ENCODE measurements at places on chromosomes 13 and 19.

GRCh38 chr13:47166336-47166735 lies 269.5 kb upstream of the HTR2A start:
- no peak for DNase-seq

DNA sequence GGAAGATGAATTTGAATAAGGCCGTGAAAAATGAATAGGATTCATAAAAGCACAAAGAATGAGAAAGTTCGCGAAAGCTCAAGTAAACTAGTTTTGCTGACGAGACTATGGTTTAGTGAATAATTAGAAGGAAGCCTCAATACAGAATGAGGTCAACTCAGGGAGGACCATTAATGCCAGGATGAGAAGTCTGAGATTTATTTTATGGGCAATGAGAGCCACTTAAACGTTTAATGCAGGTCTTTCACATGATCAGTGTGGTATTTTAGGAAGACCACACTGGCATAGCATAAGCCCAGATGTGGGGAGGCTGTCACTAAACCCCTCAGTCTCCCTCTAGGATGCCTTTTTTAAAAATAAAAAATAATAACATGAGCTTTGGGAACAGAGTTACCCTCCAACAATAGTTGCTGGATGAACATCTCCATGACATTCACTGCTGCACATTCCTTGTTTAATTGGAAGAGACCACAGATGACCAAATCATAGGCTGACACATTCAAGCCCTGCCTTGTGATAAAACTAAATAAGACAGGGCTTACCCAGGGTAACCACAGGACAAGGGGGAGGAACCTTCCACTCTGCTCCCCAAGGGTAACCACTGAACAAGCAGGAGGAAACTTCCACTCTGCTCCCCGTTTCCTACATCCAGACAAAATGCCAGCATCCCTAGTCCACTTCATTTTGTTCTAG lies 43.6 kb upstream of the LSM14A start:
- DNase-seq, result no peak

GRCh38 chr13:94030415-94031119 lies 448.9 kb downstream of the DCT start:
- no peak for DNase-seq

- no peak for DNase-seq
Observed at GRCh38 chr13:109645831-109646230, 140.6 kb downstream of the IRS2 start.

- no peak for DNase-seq
Observed at GRCh38 chr13:21071015-21071414, 9.6 kb upstream of the LATS2 start.

DNA sequence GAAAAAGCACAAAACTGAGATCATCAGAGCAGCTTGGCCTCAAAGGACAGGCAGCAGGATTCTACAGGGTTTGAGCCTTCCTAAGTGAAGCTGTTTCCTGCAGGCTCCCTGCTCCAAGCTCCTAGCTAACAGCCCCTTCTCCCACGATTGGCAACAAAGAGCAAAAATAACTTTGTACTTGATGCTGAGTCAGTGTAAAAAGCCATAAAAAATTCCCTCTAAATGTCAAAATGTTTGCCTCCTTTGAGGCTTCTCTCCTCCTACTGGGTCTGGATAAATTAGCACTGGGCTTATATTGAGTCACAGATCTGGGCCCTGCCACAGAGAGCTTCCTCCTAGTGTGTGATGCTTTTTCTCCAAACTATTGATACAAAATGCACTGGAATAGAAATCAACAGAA lies 153.3 kb downstream of the TNFRSF19 start:
- no peak for DNase-seq

DNA sequence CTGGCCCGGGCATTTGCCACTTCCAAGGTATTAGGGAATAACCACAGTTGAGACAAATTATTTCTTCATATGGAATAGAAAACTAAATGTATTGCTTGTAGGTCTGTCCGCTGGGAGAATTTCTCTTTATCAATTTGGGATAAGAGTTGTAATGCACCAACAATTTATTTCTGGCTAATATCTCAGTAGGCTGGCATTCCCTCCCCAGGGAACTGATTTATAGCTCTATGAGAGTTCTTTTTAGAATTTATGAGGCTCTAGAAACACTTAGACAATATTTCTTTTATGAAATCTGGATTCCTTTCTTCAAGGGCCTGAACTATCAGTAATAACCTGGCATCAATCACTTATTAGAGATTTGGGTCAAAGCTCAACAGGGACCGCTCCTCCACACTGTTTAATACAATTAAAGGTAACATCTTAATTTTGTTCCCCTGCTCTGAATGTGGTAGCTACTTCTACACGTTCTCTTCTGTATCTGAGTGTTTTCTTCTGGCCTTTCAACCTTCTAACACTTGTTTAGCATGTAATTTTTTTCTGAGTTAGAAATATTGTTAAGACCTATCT lies 857.4 kb upstream of the PRR20A start:
- no peak for DNase-seq

DNA sequence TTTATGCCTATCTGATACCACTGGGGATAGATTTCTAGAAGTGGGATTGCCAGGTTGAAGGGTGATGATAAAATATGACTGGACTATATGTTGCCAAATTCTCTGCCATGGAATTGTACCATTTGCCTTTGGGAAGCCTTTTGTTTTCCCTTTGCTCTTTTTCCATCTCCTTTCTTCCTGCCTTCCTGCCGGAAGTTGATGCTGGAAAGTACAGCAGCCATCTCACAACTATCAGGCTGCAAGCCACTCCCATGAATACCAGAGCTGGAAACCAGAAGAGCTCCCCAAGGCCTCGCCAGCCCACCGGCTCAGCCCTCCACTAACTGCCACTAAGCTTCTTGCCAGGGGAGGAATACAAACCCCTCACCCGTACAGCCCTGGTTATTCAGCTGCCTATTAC lies 29.7 kb downstream of the ZIC5 start:
- no peak for DNase-seq

GRCh38 chr19:29843180-29844051 lies 31.6 kb downstream of the CCNE1 start:
- DNase-seq, result peak; percentile 68

DNA sequence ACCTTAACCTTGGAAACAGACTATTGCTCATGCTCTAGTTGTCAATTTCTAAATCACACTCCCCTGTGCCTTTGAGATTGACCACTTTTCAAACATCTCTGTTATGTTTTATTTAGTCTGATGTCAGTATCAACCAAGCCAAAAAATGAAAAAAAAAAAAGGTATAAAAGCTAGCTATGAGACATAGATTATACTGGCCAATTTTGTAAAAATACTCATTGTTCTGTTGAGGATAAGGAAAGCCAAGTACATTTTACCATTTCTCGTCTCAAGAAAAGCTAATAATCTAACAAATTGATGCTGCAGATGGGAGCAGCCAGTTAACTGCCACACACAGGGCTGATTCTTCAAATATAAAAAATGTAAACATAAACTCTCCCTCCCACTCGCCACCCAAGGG lies 572.6 kb upstream of the KLF12 start:
- DNase-seq, result no peak

GRCh38 chr13:86269511-86269910 lies 470.3 kb upstream of the SLITRK6 start:
- no peak for DNase-seq

DNA sequence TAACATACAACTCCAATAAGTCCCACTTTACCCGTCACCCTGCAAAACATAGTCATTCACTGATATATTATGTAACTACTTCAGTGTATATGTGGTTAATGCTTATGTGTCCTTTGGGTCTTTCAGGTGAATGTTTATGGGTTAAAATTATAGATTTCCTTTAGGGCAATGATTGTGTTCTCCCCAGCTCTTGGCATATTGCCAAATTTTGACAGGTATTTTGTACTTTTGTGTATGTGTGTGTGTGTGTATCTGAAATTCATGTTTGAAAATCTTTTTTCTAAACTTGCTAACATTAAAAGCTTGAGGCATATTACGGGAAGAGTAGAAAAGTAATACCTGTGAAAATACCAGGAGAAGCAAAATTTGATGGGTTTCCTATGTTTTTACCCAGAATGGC lies 8.2 kb downstream of the CDK8 start:
- DNase-seq, result no peak

DNA sequence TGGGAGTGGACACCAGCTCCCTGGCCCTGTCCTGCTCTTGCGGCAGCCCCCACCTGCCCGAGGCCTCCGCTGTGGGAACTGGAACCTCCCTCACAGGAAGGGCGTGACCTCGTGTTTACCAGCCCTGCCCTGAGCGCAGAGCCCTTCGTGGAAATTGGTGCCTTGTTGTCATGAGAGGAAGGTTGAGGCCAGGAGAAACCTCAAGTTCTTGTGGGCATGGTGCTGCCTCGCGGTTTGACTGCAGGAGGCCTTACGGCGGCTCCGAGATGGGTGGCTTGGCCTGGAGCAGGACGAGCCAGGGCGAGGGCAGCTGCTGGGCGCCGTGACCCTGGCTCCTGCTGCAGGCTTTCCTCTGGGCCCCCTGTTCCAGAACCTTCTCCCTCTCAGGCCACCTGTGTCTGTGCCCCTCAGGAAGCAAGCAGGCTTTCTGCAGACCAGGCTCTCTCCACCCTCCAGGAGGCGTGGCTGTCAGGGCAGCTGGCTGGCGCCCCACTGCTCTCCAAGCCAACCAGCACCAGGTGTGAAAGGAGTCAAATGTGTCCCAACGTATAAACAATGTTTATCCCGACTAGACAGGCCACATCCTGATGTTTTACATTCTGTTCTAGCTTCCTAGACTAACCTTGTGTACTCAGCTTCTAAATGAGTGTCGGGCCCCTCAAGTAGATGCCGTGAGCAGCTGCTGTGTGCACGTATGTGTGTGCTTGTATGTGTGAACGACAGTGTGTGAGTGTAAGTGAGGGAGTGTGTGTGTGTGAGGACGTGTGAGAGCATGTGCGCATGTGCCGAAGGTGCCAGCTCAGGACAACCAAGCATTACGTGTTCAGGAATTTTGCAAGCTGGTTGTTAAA lies 10.4 kb upstream of the RASA3 start:
- DNase-seq, result peak; percentile 77

- no peak for DNase-seq
Observed at GRCh38 chr13:46994492-46994891, 97.6 kb upstream of the HTR2A start.

GRCh38 chr19:5515737-5516136 lies 52.0 kb downstream of the TINCR start:
- no peak for DNase-seq

DNA sequence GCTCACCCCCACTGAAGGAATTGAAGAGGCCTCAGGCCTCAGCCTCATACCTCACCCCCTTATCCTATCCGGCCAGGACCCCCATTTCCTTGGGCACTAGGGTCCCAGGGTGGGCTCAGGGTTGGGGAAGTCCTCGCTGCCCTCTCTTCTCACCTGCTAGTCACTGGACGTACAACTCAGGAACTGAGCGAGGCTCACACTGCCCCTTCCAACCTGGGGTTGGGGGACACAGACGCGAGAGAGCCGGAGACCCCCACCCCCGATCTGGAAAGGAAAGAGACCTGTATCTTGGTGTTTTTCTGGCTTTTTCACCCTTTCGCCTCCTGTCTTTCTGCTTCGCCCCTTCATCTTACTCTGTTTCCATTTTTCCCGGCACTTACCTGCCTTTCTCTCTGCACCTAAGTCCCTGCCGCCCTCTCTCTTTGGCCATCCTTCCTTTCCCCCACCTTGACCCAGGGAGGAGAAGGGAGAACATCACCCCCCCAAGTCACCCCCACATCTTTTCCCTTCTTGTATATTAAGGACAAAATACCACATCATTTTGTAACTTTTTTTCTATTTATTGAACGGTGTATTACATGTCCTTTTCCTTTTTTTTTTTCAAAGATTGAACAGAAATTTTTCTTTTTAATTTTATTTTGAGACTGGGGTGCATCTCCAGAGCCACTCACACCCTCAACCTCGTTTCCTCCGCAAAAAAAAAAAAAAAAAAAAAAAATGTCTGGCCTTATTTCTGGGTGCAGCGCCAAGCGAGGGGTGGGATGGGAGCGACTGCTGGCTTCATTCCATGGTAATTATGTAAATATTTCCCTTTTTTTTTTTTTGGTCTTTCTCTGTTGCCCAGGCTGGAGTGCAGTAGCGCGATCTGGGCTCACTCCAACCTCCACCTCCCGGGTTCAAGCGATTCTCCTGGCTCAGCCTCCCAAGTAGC lies 36.6 kb downstream of the ZSWIM4 start:
- no peak for DNase-seq

DNA sequence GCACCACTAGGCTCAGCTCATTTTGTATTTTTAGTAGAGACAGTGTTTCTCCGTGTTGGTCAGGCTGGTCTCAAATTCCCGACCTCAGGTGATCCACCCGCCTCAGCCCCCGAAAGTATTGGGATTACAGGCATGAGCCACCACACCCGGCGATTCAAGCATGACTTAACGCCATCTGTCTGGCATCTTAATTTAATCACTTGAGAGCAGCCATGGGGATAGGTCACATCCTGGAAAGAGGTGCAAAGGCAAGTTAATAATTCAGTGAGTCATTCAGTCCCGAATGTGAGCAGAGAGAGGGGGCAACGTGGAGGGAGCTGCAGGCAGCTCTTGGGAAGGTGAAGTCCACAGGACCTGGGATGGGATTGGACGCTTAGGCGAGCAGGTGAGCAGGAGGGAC lies 31.7 kb upstream of the USP29 start:
- DNase-seq, result no peak

- DNase-seq, result no peak
Observed at GRCh38 chr13:100944791-100945345, 270.3 kb upstream of the TMTC4 start.

Measured in upper lobe of right lung (tissue), 1 donor.